Stimulated activated CD4-positive, alpha-beta T cell treated with anti-CD3 and anti-CD28 coated beads, Interleukin-4, amount 100 ng/mL, for 1 hour (primary cell): ENCODE measurements at places on chromosomes 2 and 18.

DNA sequence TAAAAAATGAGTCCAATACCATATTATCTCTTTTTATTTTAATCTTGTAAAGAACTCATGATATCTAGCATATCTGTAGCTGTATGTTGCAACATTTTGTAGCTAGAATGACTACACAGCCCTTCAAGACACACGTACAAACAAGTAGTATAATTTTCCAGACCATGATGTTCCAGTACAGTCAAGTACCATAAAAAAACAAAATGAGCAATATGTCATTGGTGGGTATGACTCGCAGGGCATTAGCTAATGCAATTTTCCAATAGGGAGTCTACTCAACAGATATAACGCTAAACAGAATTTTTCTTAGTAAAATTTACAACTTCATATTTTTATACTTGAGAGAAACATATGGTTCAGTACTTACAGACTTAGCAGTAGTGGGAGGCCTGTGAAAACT, 53.6 kb upstream of the UGP2 start:
- no peak for DNase-seq

GRCh38 chr2:71531522-71532047, 78.2 kb downstream of the DYSF start:
- no peak for DNase-seq

DNA sequence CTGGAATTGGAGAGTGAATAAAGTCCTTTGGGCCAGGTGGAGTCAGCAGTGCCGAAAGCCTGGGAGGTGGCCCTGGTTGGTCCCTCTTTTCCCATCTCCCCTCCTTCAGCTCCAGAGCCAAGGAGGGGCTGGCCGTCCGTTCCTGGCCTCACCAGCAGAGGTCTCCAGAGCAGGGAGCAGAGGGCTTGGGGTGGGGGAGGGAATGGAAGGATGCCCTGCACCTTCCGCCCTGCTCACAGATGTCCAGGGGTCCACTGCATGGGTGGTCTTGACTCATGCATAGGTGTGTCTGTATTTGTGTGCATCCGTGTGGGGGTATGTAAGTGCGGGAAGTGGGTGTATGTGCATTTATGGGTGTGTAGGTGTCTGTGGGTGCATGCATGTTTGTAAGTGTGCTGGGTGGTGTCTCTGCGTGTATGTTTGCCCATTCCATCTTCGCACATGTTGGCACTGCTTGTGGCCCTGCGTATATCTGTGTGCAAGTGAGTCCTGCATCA, 201.8 kb downstream of the ZFP36L2 start:
- peak; percentile 32 for DNase-seq

- no peak for DNase-seq
Observed at GRCh38 chr2:113896791-113897190, 6.9 kb downstream of the ACTR3 start.

- no peak for DNase-seq
Observed at GRCh38 chr2:31136732-31137131, 1.5 kb downstream of the GALNT14 start.

GRCh38 chr2:208945719-208946256, 478.1 kb upstream of the MAP2 start:
- DNase-seq, result no peak

GRCh38 chr18:62118328-62118727, 68.5 kb downstream of the PIGN start:
- DNase-seq, result no peak

GRCh38 chr18:34122724-34123334, 101.9 kb downstream of the NOL4 start:
- no peak for DNase-seq

DNA sequence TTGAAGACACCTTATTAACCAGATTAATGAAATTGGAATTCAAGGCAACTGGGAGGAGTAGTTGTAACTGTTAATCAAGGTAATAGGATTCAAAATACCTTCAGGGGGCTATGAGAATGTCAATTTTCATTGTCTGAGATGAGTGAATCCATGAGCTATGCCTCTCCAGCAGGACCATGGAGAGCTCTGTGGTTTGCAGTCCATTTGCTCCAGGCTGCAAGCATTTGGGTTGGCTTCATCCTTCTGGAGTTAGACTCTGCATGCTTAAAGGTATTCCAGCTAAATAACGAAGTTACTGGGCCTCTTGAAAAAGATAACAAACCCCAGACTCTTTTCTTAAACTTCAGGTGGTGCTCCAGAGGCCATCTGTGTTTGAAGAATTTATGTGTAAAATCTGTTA, 207.1 kb upstream of the SLC8A1 start:
- no peak for DNase-seq

DNA sequence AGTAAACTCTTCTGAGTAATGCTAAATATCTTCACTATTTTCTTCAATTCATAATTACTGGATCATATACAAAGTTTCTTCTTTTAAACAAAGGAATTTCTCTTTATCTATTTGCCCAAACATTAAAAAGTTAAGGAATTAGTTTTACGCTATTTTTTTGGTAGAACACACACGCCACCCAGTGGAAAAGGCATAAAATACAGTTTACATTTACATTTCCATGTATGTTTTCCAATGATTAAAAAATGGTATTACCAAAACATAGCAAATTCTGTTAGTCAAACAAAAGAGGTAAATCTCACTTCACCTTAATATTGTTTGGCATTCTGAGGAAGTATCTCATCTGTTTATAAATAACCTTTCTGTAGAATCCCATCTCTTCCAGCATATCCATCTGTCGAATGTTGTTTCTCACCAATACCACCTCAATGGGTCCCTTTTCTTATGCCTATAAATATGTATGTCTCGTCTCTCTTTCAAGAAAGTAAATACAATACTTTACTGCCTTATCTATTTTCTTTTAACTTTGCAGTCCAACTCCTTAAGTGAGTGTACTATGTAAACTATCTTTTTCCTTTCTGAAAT, 7.2 kb downstream of the BOLL start:
- no peak for DNase-seq

- DNase-seq, result no peak
Observed at GRCh38 chr2:112201696-112202430, 53.0 kb downstream of the ZC3H8 start.

DNA sequence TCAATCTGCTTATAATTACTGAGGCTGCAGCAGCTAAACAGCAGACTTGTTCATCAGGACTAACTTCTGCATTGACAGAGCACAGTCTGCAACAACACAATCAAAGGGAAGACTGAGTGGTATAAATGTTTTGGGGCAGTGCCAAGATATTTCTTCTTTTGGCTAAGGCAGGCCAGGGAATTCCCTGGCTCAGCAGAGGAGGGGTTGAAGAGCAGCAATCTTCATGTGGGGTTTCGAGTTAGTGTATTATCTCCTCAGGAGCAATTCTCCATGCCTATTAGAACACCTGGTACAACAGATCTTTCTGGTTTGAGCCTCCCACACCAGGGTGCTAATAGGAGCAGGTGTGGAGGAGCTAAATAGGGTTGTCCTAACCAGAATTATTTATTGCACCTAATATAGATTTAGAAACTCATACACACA, 103.0 kb upstream of the STK17B start:
- DNase-seq, result no peak

DNA sequence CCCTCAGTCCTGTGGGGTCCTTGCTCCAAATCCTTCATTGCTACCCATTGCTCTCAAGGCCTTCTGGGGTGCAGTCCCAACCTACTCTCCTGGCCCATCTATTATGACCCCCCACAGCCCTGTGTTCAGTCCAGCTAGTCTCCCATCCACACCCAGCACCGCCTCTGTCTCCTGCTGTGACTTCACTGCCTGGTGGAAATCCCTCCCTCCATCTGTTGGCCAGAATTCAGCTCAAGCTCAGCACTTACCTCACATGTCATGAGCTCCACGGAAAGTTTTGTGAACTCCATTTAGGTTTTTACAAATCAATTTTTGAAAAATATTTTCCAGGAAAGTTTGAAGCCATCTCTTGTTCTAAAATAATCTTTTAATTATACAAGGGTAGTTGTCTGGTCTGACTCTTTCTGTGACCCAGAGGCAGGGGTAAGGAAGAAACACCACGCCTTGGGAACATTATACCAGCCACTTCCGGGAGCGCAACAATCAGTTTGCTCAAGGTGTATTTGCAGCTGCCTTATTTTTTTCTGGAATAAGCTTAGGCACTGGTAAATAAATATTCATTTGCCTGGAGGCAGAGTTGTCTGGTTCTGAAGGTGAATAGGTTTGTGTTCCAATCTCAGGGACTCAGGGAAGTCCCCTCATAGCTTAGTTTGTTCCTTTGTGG, 110.8 kb downstream of the VIT start:
- no peak for DNase-seq

DNA sequence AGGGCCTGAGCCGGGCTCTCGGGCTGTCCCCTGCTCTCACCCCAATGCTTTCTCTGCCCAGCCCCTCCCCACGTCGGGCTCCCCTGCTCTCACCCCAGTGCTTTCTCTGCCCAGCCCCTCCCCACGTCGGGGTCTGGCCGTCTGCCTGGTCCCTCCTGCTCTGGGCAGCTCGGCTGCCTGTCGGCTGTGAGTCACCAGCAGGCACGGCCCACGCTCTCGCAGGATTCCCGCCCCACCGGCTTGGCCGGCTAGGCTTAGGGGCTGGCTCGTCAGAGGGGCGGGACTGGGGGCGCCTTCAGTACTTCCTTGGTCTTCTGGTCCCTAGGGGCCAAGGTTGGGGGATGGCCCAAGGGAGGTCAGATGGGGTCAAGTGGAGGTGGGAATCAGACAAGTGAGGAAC, 3.3 kb downstream of the BOK start:
- no peak for DNase-seq

DNA sequence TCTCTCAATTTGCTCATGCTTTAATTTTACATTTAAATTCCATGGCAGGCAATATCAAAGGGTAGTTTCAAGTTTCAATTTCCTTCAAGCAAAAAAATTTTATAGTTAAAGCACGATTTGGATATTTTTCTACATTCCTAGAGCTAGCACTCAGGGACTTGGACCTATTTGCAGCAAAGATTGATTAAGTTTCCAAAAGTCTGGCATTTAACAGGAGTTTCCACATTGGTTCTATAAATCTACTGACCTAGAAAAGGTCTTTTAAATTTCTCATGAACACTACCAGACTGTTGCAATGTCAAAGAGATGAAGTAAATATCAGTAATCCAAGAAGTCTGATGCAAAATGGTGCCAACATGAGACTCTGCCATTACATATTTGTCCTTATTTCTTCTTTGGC, 253.7 kb upstream of the LINC00305 start:
- no peak for DNase-seq

DNA sequence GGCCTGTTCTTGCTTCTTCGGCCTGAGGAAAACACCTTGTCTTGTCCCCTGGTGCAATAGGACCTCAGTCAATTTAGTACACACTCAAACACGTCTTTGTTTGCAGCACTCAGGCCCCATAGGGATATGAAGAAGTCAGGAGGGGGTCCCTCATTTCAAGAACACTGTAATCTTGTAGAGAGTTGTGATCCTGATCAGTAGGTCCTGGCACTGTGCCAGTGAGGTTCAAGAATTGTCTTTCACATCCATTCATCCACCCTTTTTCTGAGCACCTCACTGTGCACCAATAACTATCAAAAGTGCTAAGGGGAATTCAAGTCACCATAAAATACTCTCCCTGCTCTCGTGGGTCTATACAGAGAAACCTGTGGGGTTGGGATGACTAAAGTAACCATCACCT, 131.4 kb upstream of the LHCGR start:
- no peak for DNase-seq

GRCh38 chr2:42055573-42056514, 8.0 kb downstream of the PKDCC start:
- DNase-seq, result no peak

- peak; percentile 55 for DNase-seq
Observed at GRCh38 chr2:13006829-13007717, 290.3 kb downstream of the TRIB2 start.

DNA sequence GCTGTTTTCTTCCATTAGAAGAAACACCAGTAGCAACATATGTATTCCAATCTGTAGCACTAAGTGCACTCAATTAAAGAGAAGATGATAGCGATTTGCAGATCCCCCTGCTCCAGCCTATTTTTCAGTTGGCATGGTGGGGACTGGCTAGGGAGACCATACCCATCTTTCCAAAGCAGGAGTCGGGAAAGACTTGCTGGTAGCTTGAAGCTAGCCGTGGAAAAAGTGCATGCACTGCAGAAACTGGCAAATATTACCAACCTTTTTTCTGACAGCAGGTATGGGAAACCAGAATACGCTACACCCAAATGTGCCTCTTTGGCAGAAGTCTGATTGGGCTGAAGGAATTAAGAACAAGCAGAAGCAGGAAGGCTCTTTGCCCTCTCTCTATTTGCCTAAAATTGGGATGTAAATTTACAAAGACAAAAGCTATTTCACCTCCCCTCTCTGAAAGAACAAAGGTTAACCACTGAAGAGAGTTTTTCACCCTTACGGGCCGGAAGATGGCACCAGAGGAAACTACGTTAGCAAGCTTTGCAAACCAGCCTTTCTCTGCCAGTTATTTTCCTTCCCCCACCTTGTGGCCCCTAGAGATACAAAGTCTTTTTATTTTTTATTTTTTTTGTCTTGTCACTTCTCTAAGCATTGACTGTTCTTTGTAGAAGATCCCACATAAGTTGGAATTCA, 273.1 kb downstream of the DLGAP1 start:
- no peak for DNase-seq

- no peak for DNase-seq
Observed at GRCh38 chr2:169480079-169480465, 778 bp downstream of the BBS5 start.

DNA sequence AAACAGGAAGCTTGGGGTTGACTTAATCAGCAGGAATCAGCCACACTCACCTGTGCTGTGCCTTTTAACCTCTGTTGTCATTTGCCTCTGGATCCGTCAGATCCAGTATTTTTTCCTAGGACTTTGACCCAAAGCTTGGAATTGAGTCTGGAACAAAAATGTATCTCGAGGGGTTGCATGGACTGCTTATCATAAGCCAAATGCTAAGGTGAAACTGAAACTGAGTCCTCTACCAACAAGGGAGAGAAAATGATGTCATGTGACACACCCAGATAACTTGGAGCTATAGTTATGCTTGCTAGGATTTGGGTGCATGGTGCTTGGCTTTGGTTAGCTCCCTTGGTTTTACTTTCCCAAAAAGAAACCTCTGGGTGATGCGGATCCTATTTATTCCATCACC, 2158.6 kb upstream of the PIK3C3 start:
- DNase-seq, result no peak

- no peak for DNase-seq
Observed at GRCh38 chr18:22164337-22165048, 4.9 kb upstream of the GATA6 start.

DNA sequence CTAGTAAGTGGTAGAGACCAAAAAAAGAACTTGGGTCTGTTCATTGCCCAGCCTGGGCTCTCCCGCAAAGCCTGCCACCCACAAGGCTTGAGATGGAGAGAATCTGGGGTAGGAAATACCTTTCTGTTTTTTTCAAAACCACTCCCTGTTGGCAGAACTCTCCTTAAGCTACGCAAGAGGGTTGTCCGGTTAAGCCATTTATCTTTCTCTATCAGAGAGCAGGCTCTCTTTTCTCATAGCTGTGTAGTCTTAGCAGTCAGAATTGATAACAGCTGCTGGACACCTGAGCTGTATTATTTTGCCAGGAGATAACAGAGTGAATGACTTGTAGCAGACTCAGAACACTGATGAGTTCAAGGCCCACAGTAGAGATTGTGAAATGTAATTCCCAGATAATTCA, 1088.1 kb downstream of the TSN start:
- DNase-seq, result no peak

- no peak for DNase-seq
Observed at GRCh38 chr2:109062859-109063700, 65.9 kb upstream of the SH3RF3 start.

- DNase-seq, result no peak
Observed at GRCh38 chr2:179746981-179747380, 114.4 kb downstream of the ZNF385B start.

- no peak for DNase-seq
Observed at GRCh38 chr2:97720746-97721145, 7.4 kb downstream of the ZAP70 start.
